KG1 (cell line): ENCODE measurements at places on chromosomes 13 and 19.
A peak's percentile ranks its signal among the peaks of the same experiment; 100 is the strongest.

GRCh38 chr13:111312944-111313590 lies 7.4 kb upstream of the TEX29 start:
- no peak for DNase-seq

DNA sequence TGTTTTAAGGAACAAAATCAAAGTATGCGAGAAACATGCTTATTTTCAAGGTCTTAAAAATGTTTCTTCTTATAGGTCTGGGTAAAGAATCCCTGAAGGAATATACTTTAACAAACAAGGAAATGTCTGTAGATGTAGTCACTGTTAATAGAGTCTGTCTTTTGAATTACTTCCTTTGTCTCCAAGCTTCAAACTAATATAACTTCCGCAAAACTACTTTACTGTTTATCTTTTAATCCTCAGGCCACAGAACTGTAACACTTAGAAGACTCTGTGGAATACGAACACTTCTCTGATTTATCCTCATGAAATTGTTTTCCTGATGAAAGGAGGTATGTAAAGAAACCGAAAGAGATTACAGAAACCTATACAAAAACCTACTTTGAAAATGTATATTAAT lies 316.0 kb downstream of the PCDH9 start:
- no peak for DNase-seq

GRCh38 chr19:6069268-6069791 lies 41.0 kb downstream of the RFX2 start:
- DNase-seq, result no peak

DNA sequence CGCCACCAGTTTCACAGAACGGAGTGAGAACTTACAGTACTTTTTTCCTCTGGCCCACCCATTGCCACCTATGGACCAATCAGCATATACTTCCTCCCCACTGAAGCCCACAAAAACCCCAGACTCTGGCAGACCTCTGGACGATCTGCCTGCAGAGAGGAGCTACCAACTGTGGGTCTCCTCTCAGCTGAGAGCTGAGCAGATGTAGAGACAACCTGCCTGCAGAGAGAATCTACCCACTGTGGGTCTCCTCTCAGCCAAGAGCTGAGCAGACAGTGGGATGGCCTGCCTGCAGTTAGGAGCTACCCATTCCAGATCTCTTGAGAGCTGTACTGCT lies 69.7 kb downstream of the PIBF1 start:
- no peak for DNase-seq

GRCh38 chr19:42313096-42313839 lies at the start of gene TMEM145:
TMEM145 (plus strand) TSS chr19:42313309; CDS start chr19:42313377, 68 bp downstream.
- DNase-seq, result peak; percentile 14

- DNase-seq, result no peak
Measured at GRCh38 chr13:110138700-110139036, 168.3 kb downstream of the COL4A1 start.

DNA sequence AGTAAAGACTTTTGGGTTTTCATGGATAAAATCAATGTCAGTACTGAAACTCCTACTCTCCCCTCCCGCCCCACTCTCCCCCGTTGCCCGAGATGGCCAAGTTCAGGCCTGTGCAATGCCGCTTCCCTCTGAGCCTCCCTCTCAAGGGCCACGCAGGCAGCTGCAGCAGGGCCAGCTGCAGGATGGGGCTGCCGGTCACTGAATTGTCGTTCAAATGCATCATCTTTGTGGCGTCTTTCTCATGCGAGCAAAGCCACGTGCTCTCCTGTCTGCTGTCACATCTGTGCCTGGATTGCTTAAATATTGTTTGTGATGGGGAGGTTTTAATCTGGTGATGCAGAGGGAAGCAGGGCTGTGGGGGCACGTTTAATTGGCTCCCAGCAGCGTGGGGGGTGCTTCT lies 26.6 kb downstream of the SHISA2 start:
- no peak for DNase-seq

DNA sequence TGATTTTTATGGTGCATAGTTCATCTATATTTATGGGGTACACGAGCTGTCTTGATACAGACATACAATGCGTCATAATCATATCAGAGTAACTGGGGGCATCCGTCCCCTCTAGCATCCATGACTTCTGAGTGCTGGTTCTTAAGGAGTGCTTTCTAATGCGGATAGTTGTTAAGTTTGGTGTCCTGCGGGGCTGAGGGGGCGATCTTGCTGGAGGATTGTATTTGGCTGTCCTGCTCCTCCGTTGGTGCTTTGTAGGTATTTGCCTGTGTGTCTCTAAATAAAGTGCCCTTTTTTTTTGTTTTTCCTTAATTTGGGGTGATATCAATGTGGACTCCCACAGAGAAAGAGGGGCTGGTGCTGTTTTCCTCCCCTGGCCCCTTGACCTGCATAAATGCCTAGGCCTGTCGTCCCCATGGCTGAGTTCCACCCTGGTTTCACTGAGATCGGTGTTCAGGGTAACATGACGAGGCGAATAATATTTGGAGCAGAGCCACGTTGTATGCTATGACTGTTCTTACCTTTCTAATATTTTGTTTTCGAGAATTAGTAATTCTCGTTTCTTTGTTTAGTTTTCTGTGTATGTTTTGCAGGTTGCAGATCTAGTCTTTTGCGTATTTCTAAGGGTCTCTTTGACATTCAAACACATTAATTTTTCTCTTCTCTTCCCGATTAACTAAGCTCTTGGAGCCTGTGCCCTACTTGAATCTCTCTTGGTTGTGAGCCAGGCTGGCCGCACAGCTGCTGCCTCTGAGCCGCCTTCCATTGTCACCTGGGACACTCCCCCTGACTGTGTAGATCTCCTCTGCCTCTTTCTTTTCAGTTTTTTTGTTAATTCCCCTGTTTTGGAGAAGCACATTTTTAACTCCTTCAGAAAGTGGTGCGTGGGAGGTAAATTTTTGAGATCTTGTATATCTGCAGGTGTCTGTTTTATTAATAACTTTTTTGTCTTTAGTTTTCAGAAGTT lies 100.3 kb downstream of the ARHGEF7 start:
- no peak for DNase-seq

GRCh38 chr13:28620011-28620830 lies 38.7 kb upstream of the POMP start:
- no peak for DNase-seq

DNA sequence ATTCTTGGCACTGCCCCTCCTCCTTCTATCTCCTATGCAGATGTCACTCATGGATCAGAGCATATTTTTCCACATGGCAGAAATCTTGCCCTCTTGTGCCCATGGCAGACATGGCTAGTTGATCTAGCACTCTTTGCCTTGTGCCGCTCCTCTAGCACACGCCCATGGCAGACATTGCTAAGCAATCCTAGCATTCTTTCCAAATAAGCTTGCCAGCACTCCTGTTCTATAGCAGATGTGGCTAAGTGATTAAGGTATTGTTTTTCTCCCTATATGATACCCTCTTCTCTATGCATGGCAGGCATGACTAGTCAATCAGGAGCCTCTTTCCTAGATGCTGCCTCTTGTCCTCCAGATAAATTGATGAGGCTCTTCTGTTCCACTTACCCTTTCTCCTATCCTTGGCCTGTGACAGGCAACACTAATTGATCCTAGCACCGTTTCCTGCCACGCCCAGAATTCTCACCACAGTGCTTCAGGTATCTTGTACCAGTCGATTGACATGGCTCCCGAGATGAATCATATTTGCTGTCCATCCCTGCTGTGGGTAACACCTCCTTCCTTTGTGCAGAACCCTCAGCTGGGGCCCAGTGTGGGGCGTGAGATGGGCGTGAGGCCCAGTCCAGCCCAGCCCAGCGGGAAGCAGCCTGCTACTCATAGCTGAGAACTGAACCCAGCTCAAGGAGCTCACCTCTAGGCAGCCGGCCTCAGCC lies 26.9 kb downstream of the TMED1 start:
- DNase-seq, result no peak

- DNase-seq, result no peak
Measured at GRCh38 chr19:662207-662961, 630 bp downstream of the RNF126 start.

GRCh38 chr13:95948656-95949055 lies 104.5 kb downstream of the UGGT2 start:
- no peak for DNase-seq

DNA sequence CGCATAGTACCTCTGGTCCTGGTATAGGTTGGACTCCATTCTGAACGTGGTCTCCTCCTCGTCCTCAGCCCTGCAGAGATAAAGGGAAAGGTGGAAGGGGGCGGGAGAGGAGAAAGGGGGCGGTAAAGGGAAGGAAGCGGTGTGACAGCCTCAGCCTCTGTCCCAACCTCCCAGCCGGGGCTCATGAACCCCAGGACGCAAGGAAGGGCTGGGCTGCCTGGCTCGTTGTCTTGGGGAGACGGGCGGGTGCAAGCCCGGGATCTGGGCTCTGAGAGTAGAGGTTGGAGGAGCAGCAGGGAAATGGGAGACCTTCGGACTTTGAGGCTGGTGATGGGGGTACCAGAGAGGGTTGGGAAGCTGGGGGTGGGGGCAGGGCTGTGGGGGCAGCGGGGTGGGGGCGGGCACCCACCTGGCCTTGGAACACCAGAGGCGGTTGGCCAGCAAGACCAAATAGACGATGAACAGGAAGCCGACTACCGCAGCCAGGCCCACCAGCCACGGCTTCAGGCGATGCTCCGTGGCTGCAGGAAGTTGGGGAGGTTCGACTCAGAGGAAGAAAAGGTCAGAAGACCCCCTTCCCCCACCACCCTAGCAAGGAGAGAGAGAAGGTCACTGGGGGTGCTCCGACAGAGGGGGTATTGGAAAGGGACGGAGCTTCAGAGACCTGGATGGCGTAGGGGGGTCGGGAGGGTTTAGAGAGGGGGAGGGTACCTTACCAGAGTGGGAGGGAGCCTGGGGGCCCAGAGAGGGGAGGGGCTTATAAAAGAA lies 1.7 kb downstream of the SMIM24 start:
- peak; percentile 91 for DNase-seq

DNA sequence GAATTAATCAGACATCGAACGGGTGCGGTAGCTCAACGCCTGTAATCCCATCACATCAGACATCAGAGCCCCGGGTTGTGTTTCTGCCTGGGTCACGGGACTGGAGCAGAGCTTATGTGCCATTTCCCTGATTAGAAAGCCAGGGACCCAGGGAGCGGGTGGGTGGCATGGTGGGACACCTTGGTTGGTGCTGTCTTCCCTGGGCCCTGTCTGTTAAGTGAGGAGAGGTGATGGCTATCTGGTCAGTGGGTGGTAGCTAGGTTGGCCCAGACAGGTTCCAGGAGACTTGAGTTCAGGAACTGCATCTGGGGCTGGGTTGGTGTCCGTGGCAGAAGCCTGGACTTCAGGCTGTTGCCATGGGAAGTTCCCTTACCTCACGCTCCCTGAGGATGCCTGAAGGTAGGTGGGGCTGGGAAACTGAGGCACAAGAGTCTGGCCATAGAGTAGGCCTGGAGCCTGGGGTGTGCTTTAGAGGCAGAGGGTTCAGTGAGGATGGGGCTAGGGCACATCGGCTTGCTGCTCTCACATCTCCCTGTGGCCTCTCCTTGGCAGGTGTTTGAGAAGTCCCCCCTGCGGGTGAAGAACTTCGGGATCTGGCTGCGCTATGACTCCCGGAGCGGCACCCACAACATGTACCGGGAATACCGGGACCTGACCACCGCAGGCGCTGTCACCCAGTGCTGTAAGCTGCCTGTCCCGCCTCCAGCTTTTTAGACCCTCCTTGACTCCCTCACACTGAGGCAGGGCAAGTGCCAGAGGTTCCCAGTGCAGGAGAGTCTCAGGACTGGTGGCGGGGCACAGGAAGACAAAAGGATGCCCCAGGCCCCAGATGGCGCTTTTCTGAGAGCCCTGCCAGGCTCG lies 2.1 kb downstream of the RPL18A start:
- DNase-seq, result no peak

GRCh38 chr13:100234524-100235136 lies 145.7 kb downstream of the PCCA start:
- no peak for DNase-seq

- no peak for DNase-seq
Measured at GRCh38 chr13:112059457-112060281, 7.3 kb upstream of the SOX1 start.

DNA sequence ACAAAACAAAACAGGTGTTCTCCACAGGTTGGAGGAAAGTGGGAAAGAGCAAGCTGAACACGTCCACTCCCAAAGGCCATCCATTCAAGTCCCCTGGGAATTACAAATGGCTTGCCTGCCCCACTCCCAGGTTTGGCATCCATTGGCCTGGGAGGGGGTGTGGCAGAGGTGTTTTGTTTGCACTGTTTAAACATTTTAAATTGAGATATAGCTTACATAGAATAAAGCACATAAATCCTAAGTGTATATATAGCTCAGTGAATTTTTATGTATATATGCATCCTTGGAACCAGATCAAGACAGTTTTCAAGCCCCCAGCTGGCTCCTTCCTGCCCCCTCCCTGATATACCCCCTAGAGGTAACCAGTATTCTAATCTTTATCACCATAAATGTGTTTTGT lies 12.7 kb downstream of the SLC25A42 start:
- DNase-seq, result no peak

GRCh38 chr19:29540114-29540513 lies 14.3 kb downstream of the VSTM2B start:
- no peak for DNase-seq

GRCh38 chr13:112114391-112114790 lies 47.4 kb downstream of the SOX1 start:
- no peak for DNase-seq

DNA sequence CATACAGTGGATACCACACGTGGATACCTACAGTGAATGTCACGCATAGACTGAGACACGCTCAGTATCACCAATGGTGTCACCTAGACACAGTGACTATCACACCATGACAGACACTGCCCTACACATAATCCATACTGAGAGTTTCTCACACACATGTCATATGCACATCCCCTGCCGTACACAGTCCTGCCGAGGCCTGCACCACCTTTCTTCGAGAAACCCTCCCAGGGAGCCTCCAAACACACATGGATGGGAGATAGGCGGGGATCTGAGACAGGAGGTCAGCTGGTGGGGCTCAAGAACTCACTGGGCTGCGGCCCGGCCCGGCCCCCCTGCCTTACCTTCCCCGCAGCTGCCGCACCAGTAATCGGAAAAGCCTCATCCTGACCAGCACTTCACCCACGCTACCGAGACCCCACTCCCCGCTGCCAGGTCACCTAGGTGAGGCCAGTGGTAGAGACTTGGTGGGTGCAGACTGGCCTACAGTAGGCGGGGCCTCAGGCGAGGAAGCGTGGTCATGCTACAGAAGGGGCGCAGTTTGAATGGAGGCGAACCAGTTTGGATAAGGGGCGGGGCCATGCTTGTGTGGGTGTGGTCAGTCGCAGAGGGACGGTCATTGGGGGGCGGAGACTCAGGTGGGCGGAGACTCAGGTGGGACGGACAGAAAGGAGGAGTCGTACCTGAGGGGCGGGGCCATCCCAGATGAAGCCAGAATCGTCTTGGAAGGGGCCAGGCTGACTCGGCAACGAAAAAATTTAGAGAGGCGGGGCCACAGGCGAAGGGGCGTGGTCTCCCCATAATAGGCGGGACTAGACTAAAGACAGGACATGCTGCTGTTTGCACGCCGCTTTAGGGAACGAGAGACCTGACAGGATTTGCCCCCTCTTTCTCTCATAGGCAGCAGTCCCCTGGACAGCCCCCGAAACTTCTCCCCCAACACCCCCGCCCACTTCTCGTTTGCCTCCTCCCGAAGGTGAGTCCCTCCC lies 2.1 kb downstream of the MAST1 start:
- no peak for DNase-seq

DNA sequence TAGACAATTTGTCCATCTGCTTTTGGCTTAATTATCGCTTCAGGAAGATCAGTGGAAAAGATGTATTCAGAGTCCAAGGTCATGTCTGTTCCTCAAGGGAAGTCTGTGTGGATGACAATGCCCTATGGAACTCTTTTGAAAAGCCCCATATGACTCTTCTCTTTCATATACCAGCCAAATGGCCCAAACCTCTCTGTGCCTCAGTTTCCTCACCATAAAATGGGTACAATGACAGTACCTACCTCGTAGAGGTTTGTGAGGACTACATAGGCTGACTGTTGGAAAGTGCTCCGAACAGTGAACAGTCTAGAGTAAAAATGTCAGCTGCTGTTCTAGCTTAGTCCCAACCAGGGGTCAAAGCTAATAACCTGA lies 104.6 kb downstream of the COL4A2 start:
- no peak for DNase-seq
